GM13976 (cell line): ENCODE measurements at places on chromosomes 1 and 21.

- DNase-seq, result no peak
Measured at GRCh38 chr1:51534447-51534846, 15.4 kb upstream of the EPS15 start.

GRCh38 chr1:94063379-94063778 lies 57.6 kb downstream of the ABCA4 start:
- DNase-seq, result no peak

DNA sequence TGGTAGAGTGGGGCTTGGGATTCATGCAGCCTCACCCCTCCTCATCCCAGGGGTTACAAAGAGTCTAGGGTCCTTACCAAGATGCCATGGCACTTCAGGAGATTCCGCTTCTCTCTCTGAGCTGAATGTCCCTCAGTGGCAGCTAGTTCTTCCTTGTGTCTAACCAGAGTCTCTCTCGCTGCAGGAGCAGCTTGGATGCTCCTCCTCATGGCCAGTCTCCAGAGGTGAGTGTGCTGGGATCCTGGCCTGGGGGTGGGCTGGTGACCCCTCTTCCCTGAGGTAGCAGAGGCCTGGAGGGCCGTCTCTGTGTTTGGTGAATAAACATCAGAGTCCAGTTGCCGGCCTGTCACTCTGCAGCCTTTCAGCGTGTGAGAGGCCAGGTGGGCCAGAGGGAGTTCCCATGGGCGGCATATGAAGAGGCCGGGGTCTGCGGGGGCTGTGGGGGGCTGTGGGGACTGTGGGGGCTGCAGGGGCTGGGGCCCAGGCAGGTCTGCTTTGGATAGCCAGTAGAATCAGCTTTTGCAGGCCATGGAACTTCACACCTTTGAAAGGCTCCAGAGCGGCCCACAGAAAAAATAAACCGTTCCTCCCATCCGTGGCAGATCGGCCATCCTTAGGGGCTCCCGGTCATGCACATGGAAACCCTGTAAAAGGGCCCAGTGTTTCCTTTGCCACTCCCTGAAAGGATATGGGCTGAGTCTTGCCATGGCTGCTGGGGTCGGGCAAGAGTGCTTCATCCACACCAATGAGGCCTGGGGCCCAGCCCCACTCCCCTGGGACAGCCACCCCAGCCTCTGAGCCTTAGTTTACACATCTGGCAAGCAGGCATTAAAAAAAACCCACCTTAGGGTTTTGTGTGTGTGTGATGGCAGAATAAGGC lies 256.4 kb downstream of the FOXD2 start:
- no peak for DNase-seq

DNA sequence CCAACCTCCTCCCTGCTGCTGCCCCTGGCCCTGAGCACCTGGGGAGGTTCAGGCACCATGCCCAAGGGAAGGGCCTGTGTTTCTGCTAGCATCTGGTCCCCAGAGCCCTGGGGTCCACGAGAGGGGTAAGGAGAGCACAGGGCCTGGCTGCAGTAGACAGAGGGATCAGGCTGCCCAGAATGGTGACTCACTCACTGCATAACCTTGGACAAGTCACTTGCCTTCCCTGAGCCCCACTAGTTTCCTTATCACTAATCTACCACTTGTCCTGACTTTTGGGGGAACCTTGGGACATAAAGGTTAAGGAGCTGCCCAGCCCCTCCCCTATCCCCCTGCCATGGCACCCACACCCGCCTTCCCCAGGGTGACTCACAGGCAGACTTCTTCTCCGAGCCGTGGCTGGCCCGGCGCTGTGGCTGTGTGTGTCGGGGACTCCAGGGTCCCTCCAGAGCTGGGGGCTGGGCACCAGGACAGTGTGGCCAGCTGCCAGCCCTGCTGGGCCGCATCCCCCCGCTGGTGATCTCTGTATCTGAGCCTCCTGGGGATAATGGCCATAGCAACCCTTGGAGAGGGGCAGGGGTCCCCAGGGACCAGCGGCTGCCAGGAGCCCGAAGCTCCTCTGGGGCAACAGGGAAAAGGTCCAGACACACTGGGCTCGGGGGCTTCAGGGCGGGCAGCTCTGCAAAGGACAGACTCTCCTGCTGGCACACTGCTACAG lies 4.0 kb downstream of the ARHGEF19 start:
- no peak for DNase-seq

- DNase-seq, result no peak
Measured at GRCh38 chr21:46437096-46437498, 21.6 kb upstream of the DIP2A start.

GRCh38 chr1:182301467-182302198 lies 90.0 kb downstream of the GLUL start:
- DNase-seq, result no peak

- peak; percentile 17 for DNase-seq
Measured at GRCh38 chr1:233113009-233113879, 162.8 kb downstream of the NTPCR start.

GRCh38 chr1:52532247-52532646 lies 20.6 kb downstream of the TUT4 start:
- no peak for DNase-seq

DNA sequence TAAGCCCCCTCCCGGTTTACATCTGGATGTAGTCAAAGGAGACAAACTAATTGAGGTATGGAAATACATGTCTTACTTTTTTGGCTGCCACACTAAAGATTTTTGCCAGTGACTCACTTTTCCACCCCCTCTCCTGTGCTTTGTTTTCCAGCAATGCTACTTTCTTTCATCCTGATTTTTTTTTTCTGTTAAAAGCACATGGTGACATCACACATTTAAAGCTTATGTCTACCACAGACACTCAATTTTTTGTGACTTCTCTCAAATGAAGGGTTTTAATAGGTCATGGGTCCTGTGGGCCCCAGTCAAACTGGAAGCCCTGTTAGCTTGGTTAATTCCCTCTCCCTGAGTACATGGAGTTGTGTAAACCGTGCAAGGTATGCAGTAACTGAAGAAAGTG lies 2.2 kb downstream of the PPP1R8 start:
- no peak for DNase-seq

DNA sequence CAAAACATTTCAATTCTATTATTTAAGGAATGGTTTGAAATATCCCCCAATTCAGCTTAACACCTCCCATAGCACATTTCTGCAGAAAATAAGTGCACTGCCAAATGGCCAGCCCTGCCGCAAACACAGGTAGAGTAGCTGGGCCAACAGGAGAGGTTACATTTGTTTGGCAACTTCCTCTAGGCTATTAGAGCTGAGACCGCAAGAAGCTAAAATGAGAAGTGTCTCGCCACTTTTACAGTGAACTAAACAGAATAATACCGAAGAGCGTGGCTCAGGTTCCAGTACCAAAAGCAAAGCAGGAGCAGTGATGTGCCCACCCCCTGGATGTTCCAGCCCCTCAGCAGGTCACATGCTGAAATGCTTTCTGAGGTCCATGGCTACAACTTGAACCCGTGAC lies 154.5 kb upstream of the PKN2 start:
- DNase-seq, result no peak

- peak; percentile 45 for DNase-seq
Measured at GRCh38 chr1:32972814-32973428, 8.3 kb upstream of the RNF19B start.

DNA sequence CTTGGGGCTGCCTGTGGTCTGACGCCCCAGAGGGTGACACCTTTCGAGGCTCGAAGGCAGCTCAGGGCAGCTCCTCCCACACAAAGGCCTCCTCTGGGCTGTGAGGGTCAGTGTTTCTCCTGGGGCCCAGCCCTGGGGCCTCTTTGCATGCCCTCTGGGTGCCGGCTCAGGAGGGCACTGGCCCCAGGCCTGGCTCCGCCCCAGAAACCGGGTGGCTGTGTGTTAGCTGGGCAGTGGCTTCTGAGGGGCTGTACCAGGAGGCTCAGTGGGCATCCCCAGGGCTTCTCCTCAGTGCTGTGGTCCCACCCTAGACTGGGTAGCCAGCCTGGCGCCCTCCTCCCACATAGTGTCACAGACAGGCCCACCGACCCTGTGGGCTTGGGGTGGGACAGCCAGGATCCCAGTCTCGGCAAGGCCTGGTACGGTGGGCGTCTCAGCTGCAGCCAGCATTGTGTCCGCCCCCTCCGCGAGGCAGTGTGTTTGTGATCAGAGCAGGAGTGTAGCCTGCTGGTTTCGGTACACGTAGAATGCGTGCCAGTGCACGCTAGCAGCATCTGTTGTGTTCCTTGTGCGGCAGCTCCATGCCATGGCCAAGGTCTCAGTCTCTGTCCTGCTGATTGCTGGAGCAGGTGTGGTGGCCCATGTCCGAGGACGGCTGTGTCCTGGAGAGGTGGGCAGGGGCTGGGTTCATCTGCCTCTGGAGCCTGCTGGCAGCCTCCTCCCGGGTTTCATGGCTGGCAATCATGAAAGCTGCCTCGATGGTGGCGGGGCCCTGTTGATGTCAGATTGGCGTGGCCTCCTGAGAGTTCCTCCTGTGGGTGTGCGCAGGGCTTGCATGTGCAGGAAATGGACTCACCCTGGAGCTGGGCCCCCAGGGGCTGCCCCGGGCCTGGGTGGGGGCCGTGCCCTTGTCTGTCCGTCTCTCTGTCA lies 28.0 kb downstream of the RRP1 start:
- no peak for DNase-seq

DNA sequence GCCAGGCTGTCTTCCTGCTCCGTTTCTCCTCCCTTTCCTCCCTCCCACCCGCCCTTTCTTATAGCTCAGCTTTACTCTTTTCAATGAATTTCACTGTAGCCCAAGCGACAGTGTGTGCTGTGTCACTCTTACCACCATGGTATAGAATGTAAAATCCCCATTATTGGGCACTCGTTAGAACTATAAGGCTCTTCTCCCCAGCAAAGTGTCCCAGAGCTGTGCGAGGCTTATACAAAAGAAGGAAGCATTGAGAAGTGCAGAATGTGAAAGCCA lies 192.5 kb downstream of the CACNA1E start:
- DNase-seq, result no peak

- DNase-seq, result no peak
Measured at GRCh38 chr1:90387805-90388204, 329.3 kb downstream of the BARHL2 start.
